Stimulated activated CD8-positive, alpha-beta memory T cell treated with anti-CD3 and anti-CD28 coated beads, Interleukin-2, amount 100 ng/mL, for 1 hour (primary cell): ENCODE measurements at places on chromosomes 5 and 9.

DNA sequence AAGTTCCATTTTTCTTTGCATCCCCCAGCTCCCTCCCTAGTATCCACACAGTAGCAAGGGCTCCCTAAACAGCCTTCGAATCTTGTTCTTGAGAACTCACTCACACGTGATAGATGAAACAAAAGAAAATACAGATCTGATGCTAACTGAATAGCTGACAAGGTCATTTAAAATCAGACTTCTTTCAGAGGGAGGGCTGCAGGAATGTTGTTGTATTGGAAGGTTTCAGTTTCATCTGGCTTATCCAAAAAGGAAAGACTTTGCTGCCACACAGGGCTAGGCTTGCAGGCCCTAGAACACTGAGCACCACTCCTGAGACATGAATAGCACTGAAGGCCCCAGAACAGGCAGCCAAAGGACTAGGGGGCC, 3.2 kb downstream of the CD180 start:
- no peak for DNase-seq

- no peak for DNase-seq
These were observed 188.7 kb upstream of the S1PR3 start for GRCh38 chr9:88802533-88802932.

GRCh38 chr9:27336126-27336525, 39.2 kb upstream of the EQTN start:
- DNase-seq, result no peak

GRCh38 chr5:134524272-134524825, 1.1 kb upstream of the JADE2 start:
- DNase-seq, result peak; percentile 53

- DNase-seq, result no peak
These were observed 96.0 kb downstream of the LIX1 start for GRCh38 chr5:97046270-97046982.

GRCh38 chr5:162466011-162466410, 398.4 kb downstream of the GABRG2 start:
- no peak for DNase-seq

DNA sequence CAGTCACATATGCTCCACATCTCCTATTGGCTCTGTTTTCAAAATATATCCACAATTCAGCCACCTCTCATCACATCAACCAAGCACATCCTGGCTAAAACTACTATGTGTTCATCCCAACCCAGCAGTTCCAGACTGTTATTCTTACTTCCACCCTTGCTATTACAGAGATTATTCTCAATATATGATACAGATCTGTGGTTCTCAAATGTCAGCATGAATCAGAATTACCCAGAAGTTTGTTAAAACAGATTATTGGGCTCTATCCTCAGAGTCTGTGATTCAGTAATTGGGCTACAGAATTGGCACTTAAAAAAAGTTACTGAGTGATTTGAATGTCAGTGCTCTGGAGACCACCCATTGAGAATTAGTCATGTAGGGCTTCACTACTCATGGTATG, 78.8 kb upstream of the IZUMO3 start:
- DNase-seq, result no peak

- DNase-seq, result no peak
These were observed 130.2 kb downstream of the TTC39B start for GRCh38 chr9:15176836-15177235.

DNA sequence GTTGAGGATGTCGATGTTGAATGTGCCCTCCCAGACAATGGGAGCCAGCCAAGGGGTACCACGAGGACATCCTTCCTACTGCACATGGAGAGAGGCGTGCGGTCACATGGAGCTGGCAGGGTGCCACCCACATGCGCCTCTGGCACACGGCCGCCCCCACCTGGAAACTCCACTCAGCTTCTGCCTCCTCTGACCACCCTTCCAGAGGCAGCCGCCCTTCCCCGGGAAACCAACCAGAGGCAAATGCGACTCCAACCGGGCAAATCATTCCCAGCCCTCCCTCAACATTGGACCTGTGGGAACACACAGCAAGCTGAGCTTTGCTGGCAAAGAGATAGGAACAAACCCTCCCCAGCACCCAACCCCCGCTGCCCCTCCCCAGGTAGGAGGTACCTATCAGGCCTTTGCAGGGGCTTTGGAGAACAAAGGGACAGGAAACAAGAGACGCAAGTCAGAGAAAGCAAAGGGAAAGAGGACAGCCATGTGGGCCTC, 17.5 kb downstream of the ABO start:
- no peak for DNase-seq

DNA sequence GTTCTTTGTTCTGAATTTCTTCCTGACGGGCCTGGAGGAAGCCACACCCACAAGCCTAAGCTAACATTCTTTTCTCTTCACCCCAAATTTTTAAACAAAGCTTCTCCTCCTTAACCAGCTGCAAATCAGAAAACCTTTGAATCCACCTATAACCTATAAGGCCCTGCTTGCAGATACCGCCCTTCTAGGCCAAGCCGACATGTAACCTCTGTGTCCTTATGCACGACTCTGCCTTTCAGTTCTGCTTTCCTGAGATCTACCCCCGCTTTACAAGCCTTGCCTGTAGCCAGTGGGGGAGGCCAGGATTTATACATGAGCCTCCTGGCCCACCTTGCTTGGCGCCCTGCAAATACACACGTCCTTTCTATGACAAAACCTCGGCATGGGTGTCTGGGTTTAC, 19.3 kb downstream of the BRD9 start:
- no peak for DNase-seq
